ENCODE measurements at places on chromosomes 6 and 20.

DNA sequence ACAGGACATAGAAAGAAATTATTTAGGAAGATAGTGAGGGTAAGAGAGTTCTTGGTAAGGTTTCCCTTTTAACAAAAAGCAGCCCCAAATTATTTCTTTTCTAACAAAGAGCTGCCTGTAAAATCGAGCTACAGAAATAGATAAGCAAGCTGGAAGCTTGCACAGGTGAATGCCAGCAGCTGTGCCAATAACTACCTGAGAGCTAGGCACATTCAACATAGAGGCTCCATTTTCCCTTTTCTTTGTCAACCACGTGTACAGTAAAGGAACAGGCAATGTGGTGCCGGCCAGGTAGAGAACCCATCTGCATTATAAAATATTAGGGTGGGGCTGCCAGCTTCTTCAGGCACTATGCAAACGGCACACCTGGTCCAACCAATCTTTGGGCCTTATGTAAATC lies 341.6 kb upstream of the JAG1 start:
- DNase-seq, result no peak

DNA sequence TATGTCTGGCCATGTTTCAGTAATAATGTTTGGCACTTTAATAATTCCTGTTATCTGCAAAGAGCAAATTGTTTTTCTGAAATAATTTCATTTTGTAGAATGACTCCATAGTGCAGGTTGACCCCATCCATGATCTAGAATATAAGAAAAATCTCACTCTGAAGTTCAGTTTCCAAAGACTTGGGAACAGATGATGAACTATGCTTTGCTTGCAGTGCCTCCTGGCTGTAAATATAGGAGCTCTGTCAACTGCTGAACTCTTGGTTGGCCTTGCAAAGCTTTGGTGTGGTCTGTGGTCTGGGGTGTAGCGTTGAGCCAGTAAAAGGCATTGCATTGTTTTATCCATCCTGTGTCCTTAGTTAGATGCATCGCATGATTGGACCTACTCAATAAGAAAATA lies 104.0 kb downstream of the PLCB4 start:
- DNase-seq, result no peak

- no peak for DNase-seq
These were observed 87.9 kb upstream of the CDYL start for GRCh38 chr6:4687989-4688947.

DNA sequence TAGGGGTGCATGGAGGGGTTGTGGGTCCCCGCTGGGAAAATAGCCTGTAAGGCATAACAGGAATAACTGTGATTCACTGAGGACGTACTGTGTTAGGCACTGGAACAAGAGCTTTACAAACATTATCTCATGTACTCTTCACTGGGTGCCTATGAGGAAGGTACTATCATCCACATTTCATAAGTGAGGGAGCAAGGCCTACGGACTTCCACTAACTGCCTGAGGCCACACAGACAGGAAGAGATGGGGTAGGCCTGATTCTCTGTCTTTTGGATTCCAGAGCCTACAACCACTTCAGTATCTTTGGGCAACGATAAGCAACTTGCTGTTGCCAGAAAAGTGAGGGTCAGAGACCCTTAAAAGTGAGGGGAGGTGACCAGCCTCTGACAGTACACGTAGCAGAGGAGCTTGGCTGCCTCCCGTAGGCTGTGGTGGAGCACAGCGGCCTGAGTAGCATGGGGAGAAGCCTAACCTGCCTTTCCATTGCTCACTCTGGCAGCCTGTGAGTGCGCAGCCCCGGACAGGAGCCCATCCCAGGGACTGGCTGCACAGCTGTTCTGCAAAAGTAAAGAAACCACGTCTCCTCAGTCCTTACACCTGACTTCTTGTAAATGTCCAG lies 30.4 kb downstream of the PSMB1 start:
- DNase-seq, result no peak

DNA sequence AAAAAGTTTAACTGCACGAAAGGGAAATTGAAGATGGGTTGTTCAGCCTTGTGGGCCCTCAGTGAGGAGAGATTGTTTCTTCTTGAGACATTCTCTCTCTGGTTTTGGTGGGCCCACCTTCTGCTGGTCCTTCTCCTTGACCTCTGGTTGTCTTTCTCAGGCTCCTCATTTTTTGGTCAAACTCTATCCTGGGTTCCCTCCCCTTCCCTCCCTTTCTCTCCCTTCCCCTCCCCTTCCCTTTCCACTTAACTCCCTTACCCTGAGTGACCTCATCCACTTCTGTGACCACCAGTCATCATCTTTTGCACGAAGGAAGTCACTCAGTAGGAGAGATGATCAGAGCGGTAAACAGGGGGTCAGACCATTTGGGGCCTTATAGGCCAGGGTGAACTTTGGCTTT lies 71.5 kb upstream of the RALY start:
- DNase-seq, result no peak

DNA sequence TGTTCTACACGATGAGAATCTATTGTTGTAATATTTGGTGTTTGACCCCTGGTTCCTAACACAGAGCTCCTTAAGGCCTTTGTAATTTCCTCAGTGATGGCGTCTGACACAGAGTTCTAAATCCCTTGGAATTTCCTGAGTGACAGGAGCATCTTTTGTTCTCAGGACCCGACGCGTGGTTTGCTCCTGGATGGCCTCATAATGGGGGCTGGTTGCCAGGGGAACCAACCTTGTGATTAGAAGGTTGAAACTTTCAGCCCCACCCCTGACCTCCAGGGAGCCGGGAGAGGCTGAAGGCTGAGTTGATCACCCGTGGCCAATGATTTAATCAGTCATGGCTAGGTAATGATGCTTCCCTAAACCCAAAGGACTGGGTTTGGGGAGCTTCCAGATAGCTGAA lies 20.5 kb upstream of the ZNF133 start:
- DNase-seq, result no peak

Data from right kidney (tissue), 9 donors.